A549 treated with Hydrocortisone at 1 μM for 4 hours (cell line): ENCODE measurements at places on chromosomes 5 and 9. TPM values are rescaled to one million over a fixed set of nuclear protein-coding genes. Genes with fewer than 3 reads are reported as not detected.

Gene TLE1
- total RNA-seq = 78.6 to 88.2 TPM (median 82.9 TPM) in 5 replicates

Gene SLC6A3
- 0.62 to 0.97 TPM (median 0.75 TPM) in 5 replicates for total RNA-seq

Gene PCDHGA5
- 0.10 to 0.23 TPM (median 0.13 TPM) in 5 replicates for total RNA-seq

Gene DAPK1
- total RNA-seq = 15.6 to 28.8 TPM (median 24.0 TPM) in 5 replicates

Gene PCDHA7
- 0.05 to 0.16 TPM (median 0.09 TPM) in 5 replicates for total RNA-seq

Gene NR6A1
- total RNA-seq = 1.4 to 2.0 TPM (median 1.8 TPM) in 5 replicates
